Activated CD4-positive, CD25-positive, alpha-beta regulatory T cell treated with anti-CD3 and anti-CD28 coated beads, Interleukin-2, amount 50 U/mL, for 24 hours (primary cell): ENCODE measurements at places on chromosomes 4 and X.
A peak's percentile ranks its signal among the peaks of the same experiment; 100 is the strongest.

DNA sequence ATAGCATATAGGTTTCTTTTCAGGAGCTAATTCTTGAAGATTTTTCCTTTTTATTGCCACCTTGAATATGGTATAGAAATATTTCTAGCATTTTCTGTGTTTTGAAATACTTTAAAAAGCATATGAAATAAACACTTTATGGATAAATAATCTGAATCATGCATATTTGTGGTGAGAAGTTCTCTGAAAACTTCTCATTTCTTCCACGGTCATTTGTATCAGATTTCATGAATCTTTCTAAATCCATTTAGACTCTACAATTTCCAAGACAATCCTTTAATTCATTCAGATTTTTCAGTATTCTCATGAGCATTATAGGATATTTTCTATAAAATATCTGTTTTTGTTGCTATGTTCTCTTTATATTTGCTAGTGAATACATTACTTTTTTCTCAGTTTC, 16.2 kb upstream of the CA5B start:
- no peak for ATAC-seq

DNA sequence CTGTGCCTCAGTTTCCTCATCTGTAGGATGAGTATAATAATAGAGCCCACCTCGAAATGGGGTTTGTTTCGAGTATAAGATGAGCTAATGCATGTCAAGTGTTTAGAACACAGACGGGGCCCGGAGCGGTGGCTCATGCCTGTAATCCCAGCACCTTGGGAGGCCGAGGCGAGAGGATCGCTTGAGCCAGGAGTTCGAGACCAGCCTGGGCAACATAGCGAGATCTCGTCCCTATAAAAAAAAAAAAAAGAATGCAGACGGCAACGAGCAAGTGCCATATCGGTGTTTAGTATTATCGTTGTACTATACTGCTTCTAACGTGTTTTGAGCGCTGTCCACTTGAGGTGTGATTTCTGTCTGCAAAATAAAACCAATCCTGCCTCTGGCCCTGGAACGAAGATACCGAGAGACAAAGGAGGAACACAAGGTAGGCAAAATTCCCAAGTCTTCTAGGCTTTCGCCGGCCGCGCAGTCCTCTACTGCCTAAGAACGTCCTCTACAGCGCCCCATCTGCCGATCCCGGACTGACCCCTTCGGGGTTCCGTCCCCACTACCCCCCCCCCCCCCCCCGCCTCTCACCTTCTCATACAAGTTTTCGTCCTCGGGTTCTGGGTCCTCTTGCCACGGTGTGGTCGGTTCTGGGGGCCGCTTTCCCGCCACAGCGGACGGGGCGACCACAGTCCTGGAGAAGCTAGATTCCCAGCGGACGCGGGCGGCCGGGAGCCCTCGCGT, 442 bp downstream of the NDUFB11 start:
- ATAC-seq = peak; percentile 0

DNA sequence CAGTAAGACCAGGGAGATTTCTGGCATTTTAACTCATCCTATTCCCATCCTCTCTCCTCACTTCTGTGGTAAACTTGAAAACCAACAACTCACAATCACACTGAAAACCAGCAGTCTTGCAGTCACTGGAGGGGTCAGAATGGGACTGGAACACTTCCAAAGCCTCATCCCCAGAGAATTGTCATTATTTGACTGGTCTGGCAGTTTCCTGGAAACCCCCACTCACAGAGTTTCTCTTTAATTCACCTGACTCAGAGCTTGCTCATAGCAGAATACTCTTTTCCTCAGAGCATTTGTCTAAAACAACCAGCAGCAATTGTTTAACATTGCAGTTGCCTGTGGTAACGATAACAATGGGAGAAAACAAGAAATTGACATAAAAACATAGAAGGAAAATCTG, 7.3 kb upstream of the RAB9B start:
- ATAC-seq = peak; percentile 44

DNA sequence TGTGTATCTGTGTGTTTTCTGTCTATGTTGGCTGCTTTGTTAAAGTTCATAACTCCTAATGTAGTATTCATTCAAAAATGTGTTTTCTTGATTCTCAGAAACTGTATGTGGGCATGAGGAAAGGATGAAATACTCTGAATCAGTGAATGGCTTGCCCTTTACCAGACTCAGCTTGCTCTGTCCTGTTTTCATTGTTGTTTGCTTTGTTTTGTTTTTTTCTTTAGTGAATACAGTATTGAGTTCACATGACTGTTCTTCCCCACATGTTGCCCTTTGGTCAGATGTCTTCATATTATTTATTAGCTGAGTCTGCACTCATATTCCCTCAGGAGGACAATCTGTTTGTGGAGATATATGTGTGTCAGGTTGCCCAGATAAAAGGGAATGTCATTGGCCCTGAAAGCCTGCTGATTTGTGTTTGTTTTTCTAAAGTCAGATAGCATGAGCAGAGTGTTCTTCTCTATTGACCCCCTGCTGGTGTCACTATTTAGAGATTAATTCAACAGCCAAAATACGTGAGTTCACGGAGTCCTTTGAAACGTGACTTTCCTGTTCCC, 1184.4 kb downstream of the RPA4 start:
- no peak for ATAC-seq

DNA sequence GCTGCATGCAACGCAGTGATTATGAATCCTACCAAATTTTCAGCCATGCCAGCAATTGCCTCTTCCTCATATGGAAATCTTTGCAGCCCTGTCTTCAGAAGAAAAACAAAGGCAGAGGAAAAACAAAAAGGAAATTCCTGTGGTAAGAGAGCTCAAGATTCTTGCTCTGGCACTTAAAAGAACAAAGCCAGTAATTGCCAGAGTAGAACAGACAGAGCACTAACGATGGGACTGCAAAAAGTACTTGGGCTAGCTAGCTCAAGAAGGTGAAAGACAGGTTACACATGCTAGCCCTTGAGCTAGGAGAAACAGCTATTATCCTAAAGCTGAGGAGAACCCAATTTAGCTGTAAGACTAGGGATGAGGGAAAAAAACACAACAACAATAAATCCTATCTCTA, 582.3 kb downstream of the KCNIP4 start:
- ATAC-seq = no peak
